ENCODE measurements at places on chromosomes 5 and 9. TPM values are rescaled to one million over a fixed set of nuclear protein-coding genes. Genes with fewer than 3 reads are reported as not detected.

Gene FAM221B
- not detected for total RNA-seq

Gene FOXD1
- total RNA-seq: 10.8 TPM

Gene SLC46A2
- total RNA-seq: not detected

Gene SGCD
- total RNA-seq: 0.05 TPM

Data from glomerular endothelial cell (primary cell).